Activated T-cell treated with anti-CD3 and anti-CD28 coated beads for 1 hour (primary cell): ENCODE measurements at places on chromosomes 2 and 18.

DNA sequence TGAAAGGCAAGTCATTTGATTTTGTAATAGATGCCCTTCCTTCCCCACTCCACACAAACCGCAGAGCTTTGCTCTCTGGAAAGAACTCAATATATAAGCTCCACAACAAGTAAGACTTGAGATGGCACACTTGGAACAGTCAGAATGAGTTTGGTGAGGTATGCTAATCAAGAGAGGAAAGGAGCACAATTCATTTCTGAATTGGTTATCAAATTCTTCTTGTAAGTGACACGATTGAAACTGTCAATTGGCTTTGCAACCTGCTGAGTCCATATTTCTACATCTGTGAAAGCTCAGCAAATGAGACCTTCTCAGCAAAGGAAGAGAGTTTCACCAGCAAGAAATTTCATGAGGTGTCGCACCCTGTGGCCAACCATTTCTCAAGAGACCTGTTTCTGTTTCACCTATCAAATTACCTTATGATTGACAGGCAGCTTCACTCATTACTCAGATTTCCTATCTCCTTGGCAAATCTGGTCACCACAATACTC, 19.1 kb downstream of the CTLA4 start:
- no peak for DNase-seq

- no peak for DNase-seq
These were observed 45.7 kb downstream of the NAPG start for GRCh38 chr18:10571537-10571936.

GRCh38 chr2:218331745-218332144, 24.9 kb upstream of the CATIP start:
- DNase-seq: no peak

DNA sequence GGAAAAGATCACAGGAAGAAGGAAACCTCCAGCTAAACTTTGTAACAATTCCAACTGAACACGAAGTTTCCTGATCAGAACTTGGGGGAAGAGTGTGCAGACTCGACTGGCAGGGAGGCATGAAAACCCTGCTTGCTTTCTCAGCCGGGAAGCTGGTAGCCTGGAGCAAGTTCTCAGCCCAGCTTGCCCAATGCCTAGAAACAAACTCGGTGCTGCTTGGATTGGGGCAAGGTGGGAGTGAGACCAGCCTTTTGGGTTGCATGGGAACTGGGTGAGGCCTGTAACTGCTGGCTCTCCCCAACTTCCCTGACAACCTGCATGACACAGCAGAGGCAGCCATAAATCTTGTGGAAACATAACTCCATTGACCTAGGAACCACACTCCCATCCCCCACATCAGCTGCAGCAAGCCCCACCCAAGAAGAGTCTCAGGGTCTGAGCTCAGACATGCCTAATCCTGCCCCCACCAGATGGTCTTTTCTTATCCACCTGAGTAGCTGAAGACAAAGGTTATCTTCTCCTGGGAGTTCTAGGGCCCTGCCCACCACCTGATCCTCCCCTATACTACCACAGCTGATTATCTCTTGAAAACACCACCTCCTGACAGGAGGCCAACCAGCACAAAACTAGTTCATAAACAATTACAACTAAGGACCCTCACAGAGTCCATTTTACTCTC, 1859.7 kb upstream of the CELF4 start:
- no peak for DNase-seq
